SK-N-DZ (cell line): ENCODE measurements at places on chromosomes 11 and 22.

- DNase-seq: no peak
These were observed 17.1 kb upstream of the AGBL2 start for GRCh38 chr11:47732271-47732670.

GRCh38 chr22:22396741-22397291 lies 111.7 kb downstream of the ZNF280B start:
- DNase-seq: no peak

DNA sequence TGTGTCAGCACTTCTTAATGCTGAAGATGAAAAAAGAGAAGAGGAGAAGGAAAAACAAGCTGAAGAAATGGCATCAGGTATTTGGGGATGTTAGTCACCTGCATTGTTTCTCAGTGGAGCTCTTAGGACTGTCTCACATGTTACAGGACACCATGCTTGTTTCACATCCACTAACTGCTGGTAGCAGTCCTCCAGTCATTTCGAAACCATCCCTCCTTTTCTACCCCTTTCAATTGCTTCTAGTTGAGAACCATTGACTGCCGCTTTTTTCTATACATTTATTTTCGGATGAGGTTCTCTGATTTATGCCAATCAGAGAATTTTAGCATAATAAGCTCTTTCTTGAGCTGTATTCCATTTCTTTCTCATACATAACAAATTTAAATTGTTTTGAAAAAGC lies 21.5 kb downstream of the BIRC2 start:
- DNase-seq: no peak

DNA sequence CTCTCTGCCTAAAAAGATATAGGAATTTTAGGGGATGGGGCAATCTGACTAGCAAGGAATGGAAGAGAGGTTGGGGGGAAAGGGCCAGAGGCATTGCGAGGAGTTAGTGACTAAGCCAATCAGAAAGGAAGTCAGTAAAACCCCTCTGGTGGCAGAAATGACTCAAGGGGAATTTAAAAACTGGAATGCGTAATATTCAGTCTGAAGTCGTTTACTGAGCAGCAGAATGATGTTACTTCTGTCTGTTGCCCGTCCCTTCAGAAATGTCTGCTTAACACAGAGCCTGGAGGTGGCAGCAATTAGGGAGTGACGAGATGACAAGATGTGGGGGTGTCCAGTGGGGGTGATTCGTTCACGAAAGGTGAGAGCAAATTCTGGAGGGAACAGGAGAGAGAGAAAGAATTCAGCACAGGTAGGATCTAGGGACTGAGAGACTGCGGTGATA lies 107.7 kb upstream of the CLMP start:
- DNase-seq: no peak

GRCh38 chr11:11814614-11815452 lies 26.9 kb upstream of the USP47 start:
- no peak for DNase-seq
